ENCODE measurements at places on chromosomes 7 and 10. TPM values are rescaled to one million over a fixed set of nuclear protein-coding genes. Genes with fewer than 3 reads are reported as not detected.

GRCh38 chr7:158810846-158811245 is 18.5 kb downstream of the ESYT2 start:
- DNase-seq = no peak

DNA sequence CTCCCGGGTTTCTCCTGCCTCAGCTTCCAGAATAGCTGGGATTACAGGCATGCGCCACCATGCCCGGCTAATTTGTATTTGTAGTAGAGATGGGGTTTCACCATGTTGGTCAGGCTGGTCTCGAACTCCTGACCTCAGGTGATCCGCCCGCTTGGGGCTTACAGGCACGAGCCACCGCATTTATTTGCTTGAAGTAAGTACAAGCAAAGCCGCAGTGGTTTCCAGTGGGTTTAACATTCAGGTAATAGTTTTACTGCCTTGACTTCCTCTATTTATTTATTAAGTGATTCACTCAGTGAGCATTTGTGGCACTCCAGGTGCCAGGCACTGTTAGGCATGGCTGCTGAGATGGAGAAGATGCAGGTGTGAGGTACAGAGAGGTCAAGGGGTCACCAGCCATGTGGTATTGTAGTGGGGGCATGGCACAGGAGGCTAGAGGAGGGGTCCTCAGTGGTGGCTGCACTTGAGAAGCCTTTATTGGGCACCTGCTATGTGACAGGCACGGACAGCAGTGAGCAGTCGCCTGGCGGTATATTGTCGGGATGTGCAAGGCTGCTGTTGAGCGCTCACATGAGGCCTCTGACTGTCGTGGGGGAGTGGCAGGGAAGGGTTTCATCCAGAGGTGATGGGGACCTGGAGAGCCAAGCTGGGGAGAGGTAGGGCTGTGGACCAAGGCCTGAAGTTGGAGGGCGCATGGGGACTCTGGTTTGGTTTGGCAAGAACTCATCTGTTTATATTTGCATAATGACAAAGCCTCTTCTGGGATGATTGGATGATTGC is 54.9 kb downstream of the DOCK1 start:
- DNase-seq = no peak

- peak; percentile 34 for DNase-seq
Measured at GRCh38 chr10:61902445-61903220, 1.1 kb downstream of the ARID5B start.

GRCh38 chr7:151740081-151740851 is 136.6 kb downstream of the PRKAG2 start:
- no peak for DNase-seq

DNA sequence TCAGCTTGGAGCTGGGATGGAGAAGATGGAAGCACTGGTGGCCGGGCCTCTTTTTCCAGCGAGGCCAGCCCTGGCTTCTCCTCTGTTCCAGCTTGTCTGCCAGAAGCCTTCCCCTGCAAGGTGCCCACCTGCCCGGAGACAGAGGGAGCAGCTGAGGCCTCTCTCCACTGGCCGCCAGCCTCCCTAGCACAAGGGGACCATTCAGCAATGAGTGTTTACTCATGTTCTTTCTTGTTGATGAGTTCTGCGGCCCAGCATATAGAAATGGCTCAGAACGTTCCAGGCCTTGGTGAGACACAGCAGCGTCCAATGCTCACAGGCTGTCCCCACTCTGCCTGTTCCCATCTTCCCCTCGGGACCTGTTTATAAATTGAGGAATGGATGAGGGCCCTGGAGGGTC is 47.3 kb downstream of the CHST3 start:
- DNase-seq = no peak

GRCh38 chr7:105131033-105131656 is 117.1 kb downstream of the KMT2E start:
- DNase-seq = no peak

- no peak for DNase-seq
Measured at GRCh38 chr7:140039896-140040295, 22.9 kb downstream of the PARP12 start.

- no peak for DNase-seq
Measured at GRCh38 chr7:92682330-92682729, 92.1 kb upstream of the FAM133B start.

DNA sequence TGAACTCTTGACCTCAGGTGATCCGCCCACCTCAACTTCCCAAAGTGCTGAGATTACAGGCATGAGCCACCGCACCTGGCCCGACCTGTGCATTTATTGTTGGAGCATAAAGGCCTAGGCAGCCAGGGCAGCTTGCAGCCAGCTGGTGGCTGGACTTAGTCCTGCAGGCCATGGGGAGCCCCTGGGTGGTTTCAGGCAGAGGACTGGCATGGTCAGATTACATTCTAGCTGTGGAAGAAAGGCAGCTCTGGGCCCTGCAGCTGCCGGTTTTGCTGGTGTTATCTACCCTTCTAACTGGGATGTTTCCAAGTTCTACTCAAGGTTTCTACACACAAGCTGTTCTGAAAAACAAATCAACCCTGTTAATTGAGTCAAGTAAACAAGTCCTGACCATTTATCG is 22.7 kb upstream of the MKRN1 start:
- no peak for DNase-seq

GRCh38 chr7:108261560-108262255 is 131.5 kb upstream of the LAMB4 start:
- no peak for DNase-seq

- DNase-seq = peak; percentile 57
Measured at GRCh38 chr7:17298840-17299482, 509 bp downstream of the AHR start.

GRCh38 chr10:62514079-62514693 is 140.0 kb downstream of the ZNF365 start:
- DNase-seq = no peak

- DNase-seq = no peak
Measured at GRCh38 chr10:6023661-6024333, 38.4 kb downstream of the IL2RA start.

DNA sequence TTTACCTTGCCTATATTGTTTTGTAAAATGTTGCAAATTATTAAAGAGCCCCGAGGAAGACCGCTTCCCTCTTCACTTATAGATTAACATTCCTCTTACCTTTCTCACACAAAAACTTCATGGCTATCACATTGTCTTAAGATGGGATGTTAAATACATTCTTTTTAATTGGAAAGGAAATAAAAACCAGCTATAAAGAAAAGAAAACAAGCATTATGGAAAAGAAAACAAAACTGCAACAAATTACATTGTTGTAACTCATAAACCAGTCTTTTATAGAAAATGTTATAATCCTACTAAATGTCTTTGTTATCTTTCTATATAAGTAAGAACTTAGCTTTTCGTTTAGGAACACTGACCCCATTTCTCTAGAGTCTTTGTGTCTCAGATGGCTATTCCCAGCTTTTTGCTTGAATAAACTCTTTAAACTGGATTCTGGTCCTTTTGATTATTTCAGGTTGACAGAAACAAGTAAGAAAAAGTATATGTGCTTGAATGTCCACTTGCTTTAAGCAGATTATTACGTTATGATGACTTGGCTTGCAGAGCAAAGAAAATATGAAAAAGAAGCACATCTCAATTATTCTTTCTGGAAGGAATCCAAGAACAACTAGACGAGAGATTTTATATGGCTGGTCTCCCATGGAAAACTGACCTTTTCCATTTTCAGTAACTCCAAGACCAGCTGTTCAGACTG is 128.2 kb downstream of the AKR1D1 start:
- no peak for DNase-seq

GRCh38 chr10:81814842-81815241 is 60.2 kb upstream of the NRG3 start:
- no peak for DNase-seq

GRCh38 chr7:38451840-38452239 is 178.4 kb upstream of the TARP start:
- DNase-seq = no peak

DNA sequence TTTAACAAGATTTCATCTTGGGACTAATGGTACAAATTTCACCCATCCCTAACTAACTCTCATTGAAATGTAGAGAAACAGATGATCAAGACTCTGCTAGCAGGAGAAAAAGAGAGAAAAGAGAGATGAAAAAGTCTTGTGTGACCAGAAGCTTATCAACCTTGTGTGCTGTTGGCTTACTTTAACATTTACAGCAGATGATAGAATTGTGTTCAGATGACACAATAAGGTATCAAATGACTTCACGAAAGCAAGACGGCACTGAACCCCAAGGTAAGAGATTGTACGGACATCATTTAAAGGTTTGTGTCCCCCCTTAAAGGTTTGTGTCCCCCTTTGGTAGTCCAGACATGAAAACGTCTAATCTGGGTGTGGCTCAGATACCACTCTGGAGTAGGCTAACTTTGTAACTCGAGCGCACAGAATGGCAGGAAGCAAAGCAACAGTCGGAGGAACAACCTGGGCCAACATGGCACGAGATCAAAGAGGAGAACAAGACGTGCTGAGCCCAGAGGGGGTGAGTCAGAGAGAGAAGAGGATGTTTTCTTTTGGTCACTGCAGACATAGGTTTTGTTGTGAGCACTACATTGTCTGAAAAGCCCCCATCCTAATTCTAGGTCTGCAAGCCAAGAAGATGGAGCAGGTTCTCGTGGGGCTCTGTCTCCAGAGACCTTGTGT is 10.4 kb upstream of the LMBR1 start:
- DNase-seq = no peak

DNA sequence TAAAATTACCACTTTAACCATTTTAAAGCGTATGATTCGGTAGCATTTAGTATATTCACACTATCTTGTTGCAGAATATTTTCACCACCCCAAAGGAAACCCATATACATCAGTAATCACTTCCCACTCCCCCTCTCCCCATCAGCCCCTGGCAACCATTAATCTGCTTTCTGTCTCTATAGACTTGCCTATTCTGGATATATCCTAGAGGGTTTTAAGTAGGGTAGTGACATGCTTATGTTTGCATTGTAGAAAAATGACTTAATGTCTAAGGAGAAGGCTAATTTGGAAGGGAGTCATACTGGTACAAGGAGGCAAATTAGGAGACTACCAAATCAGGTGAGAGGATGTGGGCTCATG is 42.6 kb upstream of the TRIL start:
- DNase-seq = no peak

GRCh38 chr10:110170142-110170971 is 37.0 kb upstream of the MXI1 start:
- DNase-seq = no peak

The TMEM270 gene
- total RNA-seq = 0.34 TPM

The CLEC5A gene
- 3.2 TPM for total RNA-seq

The MAGI2 gene
- total RNA-seq = 20.3 TPM

The SPDYE6 gene
- not detected for total RNA-seq

The SLC26A5 gene
- 0.34 TPM for total RNA-seq

The DPP6 gene
- total RNA-seq = 0.95 TPM

The FOXP2 gene
- total RNA-seq = 15.0 TPM

The SKIDA1 gene
- total RNA-seq = 3.4 TPM

The TUBB8 gene
- total RNA-seq = not detected

The NOLC1 gene
- 50.2 TPM for total RNA-seq

The SCART1 gene
- total RNA-seq = 2.1 TPM

Data from ovary (tissue), 10 donors.